Activated naive CD4-positive, alpha-beta T cell treated with anti-CD3 and anti-CD28 coated beads for 36 hours (primary cell): ENCODE measurements at places on chromosomes 4 and X. TPM values are rescaled to one million over a fixed set of nuclear protein-coding genes. Genes with fewer than 3 reads are reported as not detected.
A peak's percentile ranks its signal among the peaks of the same experiment; 100 is the strongest.

- H3K27me3 ChIP-seq = peaks cover 3% of the 10 kb centered on the region
- H3K36me3 ChIP-seq = no peaks in the 10 kb centered on the region
- no peak overlapping the region for H3K27ac ChIP-seq
- DNase-seq = no peak
Observed at GRCh38 chr4:11702886-11703557, 274.3 kb upstream of the HS3ST1 start.

GRCh38 chr4:101655005-101655404, 135.5 kb upstream of the BANK1 start:
- DNase-seq = no peak
- H3K27ac ChIP-seq = no peak overlapping the region
- H3K36me3 ChIP-seq = no peaks in the 10 kb centered on the region
- H3K4me1 ChIP-seq = no peaks in the 10 kb centered on the region
- H3K27me3 ChIP-seq = peaks cover 19% of the 10 kb centered on the region
- H3K4me3 ChIP-seq = no peak overlapping the region

DNA sequence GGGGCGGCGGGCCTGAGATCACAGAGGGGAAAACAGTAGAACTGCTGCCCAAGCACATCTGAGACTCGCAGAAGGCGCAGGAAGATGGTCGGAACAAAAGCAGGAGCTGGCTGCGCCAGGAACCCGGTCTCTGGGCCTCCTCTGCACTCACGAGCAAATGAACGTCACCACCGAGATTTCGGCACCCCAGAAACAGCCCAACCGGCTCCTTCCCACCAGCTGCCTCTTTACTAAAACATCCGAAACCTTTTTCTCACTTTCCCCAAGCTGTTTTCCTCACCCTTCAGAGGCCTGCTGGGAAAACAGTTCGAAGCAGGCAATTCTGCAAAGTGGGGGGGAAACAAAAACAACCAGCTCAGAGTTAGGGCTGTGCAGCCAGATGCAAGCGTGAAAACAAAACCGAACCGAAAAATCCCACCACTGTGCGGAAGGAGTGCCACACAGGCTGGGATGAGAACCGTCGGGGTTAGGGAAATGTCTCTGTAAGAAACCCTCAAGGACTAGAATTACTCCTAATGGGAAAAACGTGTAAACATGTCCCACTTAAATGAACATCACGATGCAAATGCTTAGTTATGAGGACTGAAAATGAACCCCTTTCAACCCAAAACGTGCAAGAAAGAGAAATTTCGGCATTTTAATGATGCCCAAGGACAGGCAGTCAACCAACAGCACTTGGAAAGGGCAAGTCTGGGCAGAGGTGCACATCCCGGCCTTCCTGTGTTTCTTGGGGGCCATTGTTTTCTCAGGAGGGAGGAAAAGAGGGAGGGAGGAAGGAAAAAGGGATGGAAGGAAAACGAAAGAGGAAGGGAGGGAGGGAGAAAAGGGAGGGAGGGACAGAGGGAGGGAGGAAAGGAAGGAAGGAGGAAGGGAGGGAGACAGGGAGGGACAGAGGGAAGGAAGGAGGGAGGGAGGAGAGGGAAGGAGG, 15.8 kb downstream of the DHRSX start:
- H3K27me3 ChIP-seq = no peaks in the 10 kb centered on the region
- peaks cover 2% of the 10 kb centered on the region for H3K4me1 ChIP-seq
- H3K36me3 ChIP-seq = peaks cover 21% of the 10 kb centered on the region

DNA sequence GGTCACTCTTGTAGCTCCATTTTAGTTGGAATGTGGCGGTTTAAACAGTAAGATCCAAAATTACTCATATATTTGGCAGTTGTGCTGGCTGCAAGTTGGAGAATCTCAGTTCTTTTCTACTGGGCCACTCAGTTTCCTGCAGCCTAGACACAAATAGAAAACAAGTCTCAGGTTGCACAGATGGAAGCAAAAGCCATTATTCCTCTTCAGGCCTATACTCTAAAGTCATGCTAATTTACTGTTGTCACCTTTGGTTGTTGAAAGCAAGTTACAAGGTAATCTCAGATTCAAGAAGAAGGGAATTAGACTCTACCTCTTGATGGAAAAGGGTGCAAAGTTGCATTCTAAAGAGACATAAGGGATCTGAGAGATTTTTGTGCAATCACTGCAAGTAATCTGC, 345.4 kb downstream of the ADAM29 start:
- no peaks in the 10 kb centered on the region for H3K27me3 ChIP-seq
- H3K27ac ChIP-seq = no peak overlapping the region
- H3K4me3 ChIP-seq = no peak overlapping the region
- no peaks in the 10 kb centered on the region for H3K36me3 ChIP-seq

- H3K36me3 ChIP-seq = no peaks in the 10 kb centered on the region
- H3K4me3 ChIP-seq = no peak overlapping the region
- no peak for DNase-seq
- no peaks in the 10 kb centered on the region for H3K4me1 ChIP-seq
Observed at GRCh38 chr4:84224522-84224921, 274.6 kb downstream of the NKX6-1 start.

DNA sequence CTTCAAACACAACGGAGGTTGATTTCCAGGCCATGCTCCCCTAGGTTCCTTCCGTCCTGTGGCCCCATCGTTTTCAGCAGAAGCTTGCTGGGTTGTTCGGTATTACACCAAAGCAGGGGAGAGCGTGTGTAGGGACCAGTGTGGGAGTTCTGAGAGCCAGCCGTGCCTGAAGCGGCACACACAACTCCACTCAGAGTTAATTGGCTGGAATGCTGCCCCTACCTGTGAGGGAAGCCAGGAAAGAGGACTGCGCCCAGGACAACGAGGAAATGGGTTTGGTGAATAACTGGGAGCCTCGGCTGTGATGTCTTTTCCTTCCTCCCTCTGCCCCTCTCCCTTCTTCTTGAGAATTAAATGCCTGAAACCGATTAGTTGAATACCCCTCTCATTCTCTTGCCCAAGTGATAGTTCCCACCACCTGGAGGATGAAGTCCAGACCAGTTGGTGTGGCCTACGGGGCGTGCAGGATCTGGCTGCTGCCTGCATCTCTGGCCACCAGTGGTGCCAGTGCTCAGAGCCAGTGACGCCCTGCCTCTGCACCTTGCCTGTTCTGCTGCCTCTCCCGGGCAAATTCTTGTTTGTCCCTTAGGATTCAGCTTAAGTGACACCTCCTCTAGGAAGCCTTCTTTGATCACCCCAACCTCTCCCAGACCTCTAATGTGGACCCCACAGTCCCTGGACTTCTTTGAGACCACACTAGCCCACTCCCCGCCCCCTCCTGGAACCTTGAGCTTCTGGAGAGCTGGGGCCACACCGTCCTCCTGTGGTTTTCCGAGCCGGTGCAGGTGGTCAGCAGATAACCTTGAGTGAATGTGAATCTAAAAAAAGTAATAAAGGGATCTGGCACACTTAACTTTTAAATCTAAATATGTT, 33.6 kb downstream of the TBC1D14 start:
- peaks cover 55% of the 10 kb centered on the region for H3K4me1 ChIP-seq
- H3K36me3 ChIP-seq = no peaks in the 10 kb centered on the region
- H3K27ac ChIP-seq = peak overlapping the region; percentile 14
- H3K27me3 ChIP-seq = no peaks in the 10 kb centered on the region

DNA sequence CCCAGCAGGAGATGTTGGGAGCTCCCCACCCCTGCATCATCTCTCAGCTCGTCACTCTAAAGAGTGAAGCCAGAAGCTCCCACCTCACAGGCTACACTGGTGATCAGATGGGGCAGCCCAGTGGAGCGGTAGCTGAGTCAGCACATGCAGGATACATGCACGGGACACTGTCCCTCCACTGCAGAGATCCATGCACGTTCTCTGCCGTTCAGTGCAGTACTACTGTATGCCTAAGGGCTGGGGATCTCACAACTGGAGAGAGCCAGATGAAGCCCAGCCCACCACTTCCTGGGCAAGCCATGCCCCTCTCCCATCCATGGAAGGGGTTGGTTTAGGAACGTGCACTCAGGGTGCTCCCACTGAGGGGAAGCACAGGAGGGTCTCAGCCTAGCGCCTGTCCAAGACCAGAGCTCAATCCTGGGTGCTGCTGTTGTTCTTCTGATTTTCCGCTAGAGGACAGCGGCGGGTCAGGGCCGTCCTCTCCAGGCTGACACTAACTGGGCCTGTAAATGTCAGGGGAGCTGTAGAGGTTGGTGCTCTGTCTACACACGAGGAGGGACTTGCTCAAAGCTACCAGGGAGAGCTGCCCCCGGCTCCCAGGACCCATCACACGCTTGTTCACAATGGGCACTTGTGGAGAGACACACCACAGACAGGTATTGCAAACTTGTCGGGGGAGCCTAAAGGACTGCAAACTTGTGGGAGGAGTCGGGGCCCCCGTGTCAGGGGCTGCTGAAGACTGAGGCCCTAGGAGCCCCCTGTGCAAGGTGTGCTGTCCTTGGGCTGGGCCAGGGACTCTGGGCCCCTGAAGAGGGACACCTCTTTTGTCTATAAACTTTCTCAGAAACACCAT, 18.2 kb upstream of the ABLIM2 start:
- no peaks in the 10 kb centered on the region for H3K4me1 ChIP-seq
- no peaks in the 10 kb centered on the region for H3K36me3 ChIP-seq
- H3K27me3 ChIP-seq = no peaks in the 10 kb centered on the region
- DNase-seq = peak; percentile 63
- H3K4me3 ChIP-seq = no peak overlapping the region

GRCh38 chrX:74449322-74449936, 28.1 kb downstream of the SLC16A2 start:
- DNase-seq = peak; percentile 28
- no peak overlapping the region for H3K27ac ChIP-seq
- H3K36me3 ChIP-seq = no peaks in the 10 kb centered on the region
- H3K4me3 ChIP-seq = no peak overlapping the region

The USP17L10 gene
- not detected for total RNA-seq

The H2BW2 gene
- total RNA-seq = not detected

The GUCY1B1 gene
- total RNA-seq = 0.60 TPM

The FANCB gene
- total RNA-seq = 16.5 TPM
